ENCODE measurements at places on chromosomes 6 and 20.

DNA sequence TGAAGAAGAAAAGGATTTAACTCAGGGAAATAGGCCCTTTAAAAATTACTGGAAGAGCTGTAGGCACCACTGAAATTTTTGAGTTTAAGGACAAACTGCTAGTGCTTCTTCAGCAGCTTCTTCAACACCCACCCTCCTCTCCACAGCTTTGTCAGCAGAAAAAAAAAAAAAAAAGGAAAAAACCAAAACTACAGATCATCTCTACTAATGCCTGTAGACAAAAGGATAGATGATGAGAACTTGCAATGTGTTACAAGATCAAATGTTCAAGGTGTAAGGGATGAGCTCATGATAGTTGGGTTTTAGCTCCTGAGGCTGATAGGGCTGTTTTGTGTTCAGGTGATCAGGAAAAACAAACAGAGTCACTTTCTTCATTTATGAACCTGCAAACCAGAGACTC, 55.2 kb upstream of the PREP start:
- DNase-seq, result no peak

GRCh38 chr6:106745197-106745770, 115.9 kb downstream of the QRSL1 start:
- DNase-seq, result no peak

- no peak for DNase-seq
Measured at GRCh38 chr20:56582542-56582941, 46.6 kb upstream of the TFAP2C start.

- DNase-seq, result no peak
Measured at GRCh38 chr6:168193816-168194721, 115.1 kb upstream of the FRMD1 start.

GRCh38 chr6:123879749-123880148, 76.1 kb downstream of the NKAIN2 start:
- DNase-seq, result no peak

DNA sequence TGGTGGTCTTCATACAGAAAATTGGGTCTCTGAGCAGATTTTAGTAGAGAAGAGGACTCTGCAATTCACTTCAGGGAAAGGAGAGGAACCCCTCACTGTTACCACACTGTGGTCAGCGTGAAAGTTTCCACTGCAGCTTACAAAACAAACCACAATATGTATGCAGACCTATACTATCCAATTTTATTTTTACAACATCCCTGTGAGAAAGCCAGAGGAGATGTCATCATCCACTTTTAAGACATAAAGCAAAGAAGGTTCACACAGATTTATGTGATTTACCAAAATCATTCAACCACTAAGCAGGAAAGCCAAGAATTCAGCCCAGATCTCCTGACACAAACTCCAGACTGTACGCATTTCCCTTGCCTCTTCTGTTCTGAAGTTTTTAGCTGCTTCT, 442.4 kb downstream of the FRK start:
- DNase-seq, result no peak

GRCh38 chr6:50585441-50586330, 127.6 kb upstream of the TFAP2D start:
- DNase-seq, result no peak

DNA sequence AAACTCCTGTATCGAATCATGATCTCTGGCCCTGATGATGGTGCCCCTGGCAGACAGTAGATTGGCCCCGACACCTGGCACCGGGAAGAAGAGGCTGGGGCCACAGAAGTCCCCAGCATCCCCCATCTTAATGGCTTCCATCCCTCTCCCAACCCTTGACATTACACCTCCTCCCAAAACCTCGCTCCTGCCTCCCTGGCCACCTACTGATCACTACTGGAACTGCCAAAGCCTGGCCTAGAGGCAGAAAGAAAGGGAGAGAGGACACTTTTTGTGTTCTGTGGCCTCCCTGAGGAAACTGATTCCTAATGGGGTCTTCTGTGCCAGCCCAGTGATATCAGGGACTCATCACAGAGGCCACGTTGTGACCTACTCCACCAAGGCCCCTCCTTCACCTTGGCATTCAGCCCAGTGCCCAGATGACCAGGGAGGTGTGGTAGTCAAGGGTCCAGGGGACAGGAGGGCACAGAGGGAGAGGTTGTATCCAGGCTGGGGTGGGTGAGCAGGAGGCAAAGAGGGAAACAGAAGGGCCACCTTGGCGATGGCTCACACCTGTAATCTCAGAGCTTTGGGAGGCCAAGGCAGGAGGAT, 6.1 kb downstream of the C20orf173 start:
- peak; percentile 60 for DNase-seq

DNA sequence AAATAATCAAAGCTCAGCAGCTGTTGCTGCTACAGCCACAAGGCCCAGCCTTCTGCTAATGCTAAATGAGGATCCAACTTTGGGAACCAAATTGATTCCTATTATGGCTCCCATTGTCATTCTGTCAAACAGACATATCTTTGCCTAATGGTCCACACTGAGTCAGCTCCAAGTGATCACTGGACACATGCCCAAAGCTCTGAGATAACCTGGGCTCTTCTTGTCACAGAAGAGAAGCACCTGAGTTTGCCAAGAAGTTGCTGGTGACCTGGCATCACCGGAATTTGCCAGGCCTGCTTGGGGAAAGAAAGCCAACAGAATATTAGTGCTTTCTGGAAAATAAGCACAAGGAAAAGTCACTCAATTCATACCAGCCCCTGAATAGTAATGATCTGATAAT, 5.8 kb downstream of the TNFRSF21 start:
- DNase-seq, result no peak

DNA sequence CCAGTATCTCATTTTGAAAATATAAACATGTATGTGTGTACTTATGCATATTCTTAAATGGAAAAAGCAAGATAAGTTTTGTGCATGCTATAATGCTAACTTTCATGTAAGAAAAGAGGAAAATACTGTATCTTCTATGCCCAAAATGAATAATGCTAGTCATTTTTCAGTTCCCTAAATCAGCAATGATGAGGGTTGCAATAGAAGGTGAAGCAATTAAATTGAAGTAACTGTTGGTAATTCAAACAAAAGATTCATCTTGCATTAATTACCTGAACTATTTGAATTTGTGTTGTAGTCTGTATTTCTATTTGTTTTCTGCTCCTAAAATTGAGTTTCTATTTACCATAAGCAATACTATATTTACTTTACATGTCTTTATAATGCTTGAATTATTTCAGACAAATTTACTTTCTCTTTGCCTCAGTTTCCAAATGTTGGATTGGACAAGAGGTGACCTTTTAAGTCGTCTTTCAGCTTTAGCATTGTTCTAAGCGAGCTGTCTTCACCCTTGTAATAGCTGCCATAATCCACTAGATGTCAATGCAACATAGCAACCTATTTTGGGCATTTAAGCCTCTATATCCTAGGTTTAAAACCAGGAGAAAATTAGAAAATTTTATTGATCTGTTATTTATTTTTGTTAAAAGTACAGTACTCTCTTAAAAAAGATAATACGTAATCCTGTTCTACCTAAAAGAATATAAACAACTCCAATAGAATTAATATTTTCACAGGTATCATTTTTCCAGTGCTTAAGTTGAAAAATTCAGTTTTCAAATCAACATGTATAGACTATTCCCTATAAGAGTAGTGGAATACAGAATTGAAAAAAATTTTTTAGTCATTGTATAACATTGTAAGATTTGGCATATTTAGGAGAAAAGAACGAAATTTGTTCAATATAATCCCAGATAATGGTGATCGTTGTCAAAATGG, 52.3 kb upstream of the IFNGR1 start:
- peak; percentile 37 for DNase-seq

All from SW 1271 (cell line).